GM23248 (cell line): ENCODE measurements at places on chromosomes 5 and 9. TPM values are rescaled to one million over a fixed set of nuclear protein-coding genes. Genes with fewer than 3 reads are reported as not detected.

- H3K4me1 ChIP-seq: peaks cover 14% of the 10 kb centered on the region
- no peaks in the 10 kb centered on the region for H3K36me3 ChIP-seq
- H3K27me3 ChIP-seq: no peaks in the 10 kb centered on the region
- H3K4me3 ChIP-seq: no peak overlapping the region
- DNase-seq: no peak
These were observed 122.7 kb downstream of the ST8SIA4 start for GRCh38 chr5:100780376-100780870.

The ADAMTS13 gene
- 2.1 and 2.2 TPM in 2 replicates for total RNA-seq

The SLC2A8 gene
- total RNA-seq: 9.9 and 11.9 TPM in 2 replicates

The CCDC69 gene
- total RNA-seq: 0.13 and 0.54 TPM in 2 replicates

The ADAMTSL1 gene
- total RNA-seq: 255 and 273 TPM in 2 replicates
